Stimulated activated CD8-positive, alpha-beta memory T cell treated with anti-CD3 and anti-CD28 coated beads, Interleukin-15, amount 100 ng/mL, for 4 hours (primary cell): ENCODE measurements at places on chromosomes 5 and 9.

DNA sequence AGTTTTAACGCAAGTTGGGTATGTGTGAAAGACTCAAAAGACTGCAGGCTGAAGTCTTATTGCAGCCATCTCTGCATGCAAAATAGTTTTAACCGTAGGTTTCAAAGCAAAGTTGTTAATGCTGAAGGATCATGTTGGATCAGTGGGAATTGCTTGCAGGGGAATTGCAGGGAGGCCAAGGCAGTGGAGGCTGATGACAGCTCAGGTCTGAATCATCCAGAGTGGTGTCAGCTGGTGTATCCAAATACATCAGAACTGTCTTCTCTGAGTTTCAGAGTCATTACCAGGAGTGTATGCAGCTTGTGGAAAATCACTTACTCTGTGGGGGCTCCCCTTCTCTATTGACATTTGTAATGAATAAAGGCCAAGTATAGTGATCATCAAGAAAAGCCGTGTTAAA is 435.7 kb downstream of the SH3GL2 start:
- DNase-seq, result no peak

DNA sequence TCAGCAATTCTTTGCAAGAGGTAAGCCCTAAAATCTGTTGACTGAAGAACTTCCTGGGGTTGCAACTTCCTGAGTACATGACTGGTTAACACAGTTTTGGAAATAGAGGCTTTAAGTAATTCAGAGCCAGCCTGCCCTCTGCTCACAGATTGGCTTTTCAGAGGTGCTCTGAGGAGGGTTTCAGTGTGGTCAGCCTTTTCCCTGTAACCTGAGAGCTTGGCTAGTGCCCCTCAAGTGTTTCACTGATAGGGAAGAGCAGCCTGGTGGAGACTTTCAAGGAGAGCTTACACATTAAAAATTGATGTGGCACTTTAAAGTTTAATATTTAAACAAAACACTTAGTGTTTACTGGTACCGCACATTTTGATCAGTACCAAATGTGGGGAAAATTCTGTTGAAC is 56.7 kb upstream of the FOXB2 start:
- no peak for DNase-seq

DNA sequence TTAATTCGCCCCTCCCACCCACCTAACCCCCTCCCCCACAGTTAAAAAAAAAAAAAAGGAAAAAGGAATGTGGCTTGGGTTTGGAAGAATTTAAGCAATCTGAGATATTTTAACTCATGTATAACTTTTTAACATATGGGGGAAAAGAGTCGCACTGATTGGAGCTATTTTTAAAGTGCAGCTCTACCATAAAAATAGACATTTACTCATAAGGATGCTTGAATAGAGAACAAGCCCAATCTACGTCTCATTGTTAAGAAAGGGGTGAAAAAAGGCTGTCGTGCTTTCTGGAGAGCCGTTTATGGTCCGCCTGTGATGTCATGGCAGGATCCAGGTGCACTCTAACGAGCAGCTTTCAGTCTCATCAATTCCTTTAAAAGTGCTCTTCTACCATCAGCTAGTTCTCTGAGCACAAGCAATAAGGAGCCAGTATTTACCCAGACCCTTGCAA is 142.4 kb downstream of the ELAVL2 start:
- DNase-seq, result no peak

DNA sequence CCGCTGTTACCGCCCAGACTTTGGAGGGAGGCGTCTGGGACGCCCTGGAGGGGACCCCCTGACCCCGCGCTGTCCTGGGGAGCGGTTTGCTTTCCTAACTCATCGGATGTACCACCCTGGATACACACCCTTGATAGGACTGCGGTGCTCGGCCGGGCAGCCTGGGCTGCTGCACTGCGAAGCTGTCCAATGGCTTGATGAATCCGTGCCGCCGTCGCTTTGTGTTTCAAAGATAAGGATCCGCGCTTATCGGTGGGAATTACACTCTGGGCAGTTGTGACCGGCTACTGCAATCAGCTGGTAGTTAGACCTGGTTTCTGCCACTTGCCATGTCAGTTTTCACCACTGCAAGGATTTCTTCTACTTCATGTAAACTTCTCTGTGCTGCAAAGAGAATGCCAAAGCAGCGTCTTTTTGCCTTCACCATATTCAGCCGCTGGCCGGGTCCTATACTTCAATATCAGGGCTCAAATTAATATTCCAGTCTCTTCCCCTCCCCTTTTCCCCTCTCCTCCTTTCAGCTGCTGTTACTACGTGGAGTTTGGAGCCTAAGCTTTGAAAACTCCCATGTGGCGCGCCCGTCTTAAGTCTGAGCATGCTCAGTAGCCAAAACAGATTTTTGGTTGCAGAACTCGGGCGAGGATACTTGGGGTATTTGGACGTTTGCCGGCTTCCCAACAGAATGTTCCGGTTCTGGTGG is 727 bp downstream of the SMAD5 start:
- no peak for DNase-seq

GRCh38 chr5:91061946-91062562 is 321.1 kb downstream of the ARRDC3 start:
- DNase-seq, result no peak

DNA sequence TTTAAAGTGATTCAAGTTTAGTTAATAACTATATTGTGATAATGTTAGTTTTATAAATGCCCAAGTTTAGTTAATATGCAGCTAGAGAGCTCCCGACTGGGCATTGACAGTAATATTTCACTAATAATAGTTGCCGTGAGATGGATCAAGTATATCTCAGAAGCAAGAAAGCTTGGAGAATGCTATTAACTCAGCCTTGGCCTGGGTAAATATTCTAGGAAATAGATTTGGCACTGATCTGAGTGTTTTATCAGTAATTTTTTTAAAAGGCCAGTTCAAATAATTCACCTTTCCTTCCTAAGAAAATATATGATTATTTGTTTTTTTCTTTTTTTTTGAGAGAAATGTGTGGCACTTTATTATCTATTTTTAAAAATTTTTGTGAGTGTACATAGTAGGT is 305.3 kb downstream of the CSNK1G3 start:
- no peak for DNase-seq

DNA sequence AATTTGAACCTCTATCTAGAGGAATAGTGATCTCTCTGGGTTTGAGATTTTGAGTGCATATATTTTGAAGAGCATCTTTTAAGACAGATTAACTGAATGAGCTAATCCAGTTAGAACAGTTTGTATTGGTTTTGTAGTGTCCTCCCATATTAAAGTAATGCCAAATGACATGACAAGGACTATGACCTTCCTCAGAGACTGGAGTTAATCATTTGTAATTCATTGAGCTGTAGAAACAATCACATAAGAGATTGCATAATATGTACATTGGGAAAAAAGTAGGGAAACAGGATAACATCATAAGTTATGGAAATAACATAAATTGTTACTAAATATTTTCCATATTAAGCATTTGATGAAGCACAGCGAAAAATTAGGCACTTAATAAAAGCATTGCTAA is 45.8 kb upstream of the PRDM9 start:
- no peak for DNase-seq

GRCh38 chr5:90092734-90093133 is 316.8 kb downstream of the CETN3 start:
- no peak for DNase-seq

DNA sequence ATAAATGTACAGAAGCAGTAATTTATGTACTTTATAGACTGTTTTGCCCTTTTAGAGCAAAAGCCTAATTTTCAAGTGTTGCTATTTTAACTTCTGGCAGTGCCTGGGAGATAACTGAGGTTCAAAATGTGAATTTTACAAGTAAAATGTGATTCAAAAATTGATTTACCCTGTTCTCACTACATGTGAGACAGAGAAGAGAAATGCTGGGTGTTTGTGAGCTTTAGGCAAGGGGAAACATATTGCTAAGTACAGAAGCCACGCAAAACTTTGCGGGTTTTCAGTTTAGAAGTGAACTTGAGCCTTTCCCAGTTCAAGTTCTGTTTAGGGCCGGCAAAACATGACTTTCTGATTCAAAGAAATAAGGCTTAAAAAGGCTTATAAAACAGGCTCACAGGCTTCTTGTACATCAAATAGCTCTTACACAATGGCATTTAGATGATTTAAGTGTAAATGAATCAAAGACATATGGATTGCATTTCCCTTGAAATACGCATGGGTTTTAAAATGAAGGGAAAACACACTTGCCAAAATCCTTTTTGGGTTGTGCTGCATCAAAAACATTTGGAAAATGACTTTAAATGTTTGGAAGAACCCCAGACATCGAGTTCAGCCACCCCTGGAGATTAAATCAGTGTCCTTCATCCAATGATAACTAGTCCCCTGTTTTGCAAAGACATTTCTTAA is 370.8 kb upstream of the MEF2C start:
- DNase-seq, result no peak

- DNase-seq, result no peak
These were observed 50.2 kb downstream of the ARHGEF37 start for GRCh38 chr5:149631506-149631905.

DNA sequence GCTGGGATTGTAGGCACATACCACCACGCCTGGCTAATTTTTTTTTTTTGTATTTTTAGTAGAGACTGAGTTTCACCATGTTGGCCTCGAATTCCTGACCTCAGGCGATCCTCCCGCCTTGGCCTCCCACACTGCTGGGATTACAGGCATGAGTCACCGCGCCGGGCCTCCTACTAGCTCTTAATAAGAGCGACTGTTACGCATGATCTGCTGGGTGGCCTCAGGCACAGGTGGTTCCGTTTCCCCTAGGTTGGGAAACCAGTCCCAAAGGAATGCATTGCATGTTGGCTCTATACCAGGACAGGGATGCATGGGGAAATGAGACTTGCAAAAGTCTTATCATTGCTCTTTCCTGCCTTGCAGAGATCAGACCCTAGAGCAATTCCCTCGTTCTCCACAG is 184.7 kb upstream of the PPP1R26 start:
- DNase-seq, result no peak

- DNase-seq, result no peak
These were observed 43.6 kb upstream of the ZBTB43 start for GRCh38 chr9:126761274-126761673.

GRCh38 chr9:107867738-107868137 is 378.2 kb upstream of the KLF4 start:
- DNase-seq, result no peak

- no peak for DNase-seq
These were observed 435.9 kb downstream of the BNC2 start for GRCh38 chr9:16434526-16434925.

DNA sequence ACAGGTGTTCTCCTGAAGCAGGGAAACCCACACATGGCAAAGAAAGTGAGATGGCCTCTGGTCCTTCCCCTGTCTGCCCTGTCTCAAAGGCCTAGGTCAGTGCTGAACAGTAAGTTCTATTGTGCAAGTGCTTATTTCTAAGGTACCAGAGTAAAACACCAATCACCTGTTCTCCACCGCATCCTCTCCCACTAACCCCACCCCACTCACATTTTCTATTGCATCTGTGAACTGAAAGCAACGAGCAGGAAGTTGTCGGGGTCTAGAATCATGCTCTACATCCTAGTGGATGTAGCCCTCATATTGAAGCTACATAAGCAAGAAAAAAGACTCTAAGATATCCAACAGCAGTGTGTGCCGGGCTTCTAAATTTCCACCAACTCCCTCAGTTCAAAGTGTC is 265.9 kb downstream of the ENC1 start:
- DNase-seq, result no peak

GRCh38 chr9:9904041-9904440 is 708.8 kb downstream of the PTPRD start:
- no peak for DNase-seq

- no peak for DNase-seq
These were observed 31.4 kb downstream of the LIX1 start for GRCh38 chr5:97111004-97111403.

GRCh38 chr9:27888661-27889295 is 315.5 kb upstream of the C9orf72 start:
- no peak for DNase-seq

DNA sequence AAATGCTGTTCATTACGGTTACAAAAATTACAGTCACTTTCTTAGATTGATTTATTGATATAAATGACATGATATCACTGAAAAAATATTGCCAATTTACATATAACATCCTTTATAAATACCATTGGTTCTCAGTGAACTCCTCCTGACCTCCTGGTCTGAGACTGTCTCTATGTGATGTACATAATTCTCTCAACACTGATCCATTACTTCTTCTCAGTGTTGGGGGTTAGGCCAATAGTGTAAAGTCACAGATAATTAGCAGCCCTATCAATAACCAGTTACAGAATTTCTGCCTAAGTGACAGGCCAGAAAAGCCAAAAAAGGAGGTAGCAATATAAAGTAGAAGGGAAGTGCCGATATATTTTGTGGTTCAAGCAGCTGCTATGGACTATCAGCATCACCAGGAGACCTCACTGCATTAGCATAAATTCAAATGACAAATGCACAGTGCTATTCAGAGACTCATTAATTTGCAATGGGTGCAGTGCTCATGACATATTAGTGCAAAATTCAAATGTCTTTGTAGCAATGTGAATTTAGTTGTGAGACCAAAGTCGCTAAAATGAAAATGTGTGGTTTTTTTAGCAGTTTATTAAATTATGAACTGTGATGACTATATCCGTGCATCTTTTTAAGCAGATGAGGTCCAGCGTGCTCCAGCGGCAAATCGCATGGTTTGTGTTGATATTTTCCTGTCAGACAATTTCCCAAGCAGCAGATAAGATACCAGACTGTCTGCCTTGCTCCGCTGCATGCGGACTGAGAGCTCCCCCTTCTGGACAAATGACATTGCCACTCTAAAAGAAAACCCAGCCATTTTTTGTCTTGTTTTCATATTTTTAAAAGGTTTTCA is 144.6 kb downstream of the CETN3 start:
- DNase-seq, result peak; percentile 2

- no peak for DNase-seq
These were observed 28.3 kb downstream of the TLR4 start for GRCh38 chr9:117732494-117732893.

GRCh38 chr5:105638437-105638836 is 2032.3 kb downstream of the EFNA5 start:
- DNase-seq, result no peak

GRCh38 chr9:98372077-98372836 is 116.8 kb upstream of the TBC1D2 start:
- DNase-seq, result no peak

DNA sequence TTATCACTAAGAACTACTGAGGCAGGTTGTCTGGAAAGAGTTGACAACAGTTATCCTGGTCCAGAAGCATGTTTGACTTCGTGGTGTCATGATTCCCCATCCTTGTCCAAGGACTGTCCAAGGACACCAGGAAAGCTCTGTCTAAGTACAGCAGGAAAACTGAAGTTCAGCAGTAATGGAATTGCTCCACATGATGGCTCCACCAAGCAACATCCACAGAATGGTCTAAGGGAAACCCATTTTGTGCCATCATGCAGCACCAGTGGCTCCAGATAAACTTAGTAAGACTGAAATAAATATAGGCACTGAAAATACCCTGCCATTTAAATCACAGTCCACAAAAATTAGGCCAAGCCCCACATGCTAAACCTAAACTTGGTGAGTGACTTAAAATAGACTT is 192.8 kb downstream of the CDH18 start:
- DNase-seq, result no peak
